ENCODE measurements at places on chromosomes 1 and 21. TPM values are rescaled to one million over a fixed set of nuclear protein-coding genes. Genes with fewer than 3 reads are reported as not detected.

GRCh38 chr1:205071028-205071409, 13.2 kb downstream of the TMEM81 start:
- no peak for DNase-seq

DNA sequence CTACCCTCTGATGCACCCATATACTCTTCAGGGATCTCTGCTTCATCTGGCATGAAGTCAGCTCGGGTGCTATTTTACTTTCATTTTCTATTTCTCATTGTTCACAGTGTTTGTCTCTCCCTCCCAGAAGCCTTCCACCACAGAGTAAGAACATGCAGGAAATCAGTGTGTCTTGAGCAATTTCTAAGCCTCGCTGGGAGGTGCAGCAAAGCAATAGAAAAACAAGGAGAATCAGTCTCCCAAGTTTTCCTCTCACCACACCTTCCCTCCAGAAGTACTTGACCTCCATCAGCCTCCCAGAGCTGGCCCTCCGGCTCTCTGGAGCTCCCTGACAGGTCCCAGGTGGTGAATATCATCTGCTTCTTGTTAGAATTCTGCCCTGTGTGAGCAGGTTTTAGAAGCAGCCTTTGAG, 594.7 kb upstream of the CAMK1G start:
- DNase-seq: no peak

DNA sequence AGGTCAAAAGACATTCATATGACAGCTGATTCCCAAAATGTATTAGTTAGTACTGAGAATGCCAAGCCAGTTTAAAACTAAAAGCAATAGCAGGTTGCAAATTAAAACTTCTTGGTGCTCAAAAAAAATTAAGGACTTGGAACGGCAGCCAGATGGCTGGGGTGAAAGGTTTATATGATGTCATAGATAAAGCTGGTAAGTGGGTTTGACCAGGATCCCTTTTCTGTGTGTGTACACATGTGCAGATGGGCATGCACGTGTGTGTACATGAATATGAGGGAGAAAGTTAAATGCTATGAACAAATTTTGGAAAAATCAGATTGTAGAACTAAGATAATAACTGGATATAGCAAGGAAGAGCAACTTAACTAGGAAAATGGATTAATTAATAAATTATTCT, 39.1 kb upstream of the DPH5 start:
- DNase-seq: no peak

DNA sequence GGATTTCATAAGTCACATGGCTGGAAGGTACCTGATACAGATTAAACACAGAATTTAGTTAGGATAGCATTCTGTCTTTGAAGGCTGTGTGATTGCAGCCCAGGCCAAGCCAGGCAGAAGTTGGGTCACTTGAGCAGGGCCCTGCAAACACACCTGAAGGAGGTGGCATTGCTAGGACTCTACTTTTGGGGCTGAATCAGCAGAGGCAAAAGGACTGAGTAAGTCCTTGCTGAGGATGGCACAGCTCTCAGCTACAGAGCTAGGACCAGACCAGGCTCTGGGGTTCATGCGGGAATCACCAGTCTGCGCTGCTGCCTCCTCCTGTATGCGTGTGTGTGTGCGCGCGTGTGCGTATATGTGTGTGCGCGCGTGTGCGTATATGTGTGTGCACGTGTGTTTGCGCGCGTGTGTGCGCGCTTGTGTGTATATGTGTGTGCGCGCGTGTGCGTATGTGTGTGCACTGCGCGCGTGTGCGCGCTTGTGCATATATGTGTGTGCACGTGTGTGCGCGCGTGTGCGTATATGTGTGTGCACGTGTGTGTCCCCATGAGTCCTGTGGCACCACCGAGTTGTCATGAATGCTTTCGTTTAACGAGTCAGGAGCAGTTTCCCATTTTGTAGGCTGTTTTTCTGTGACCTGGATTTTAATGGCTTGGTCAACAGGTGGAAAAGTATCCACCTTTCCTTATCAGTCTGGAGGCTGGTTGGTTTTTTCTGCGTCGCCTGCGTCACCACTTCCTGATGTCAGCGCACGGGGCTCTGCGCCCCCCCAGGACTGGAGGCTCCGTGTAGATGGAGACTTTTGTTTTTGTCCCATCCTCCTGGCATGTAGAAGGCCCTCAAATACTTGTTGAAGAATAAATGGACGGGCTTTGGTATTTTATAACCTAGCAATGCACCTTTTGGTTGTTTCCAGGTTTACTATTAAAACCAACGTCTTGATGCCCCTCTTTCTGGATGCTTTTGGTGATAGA, 34.7 kb downstream of the ADARB1 start:
- DNase-seq: no peak

DNA sequence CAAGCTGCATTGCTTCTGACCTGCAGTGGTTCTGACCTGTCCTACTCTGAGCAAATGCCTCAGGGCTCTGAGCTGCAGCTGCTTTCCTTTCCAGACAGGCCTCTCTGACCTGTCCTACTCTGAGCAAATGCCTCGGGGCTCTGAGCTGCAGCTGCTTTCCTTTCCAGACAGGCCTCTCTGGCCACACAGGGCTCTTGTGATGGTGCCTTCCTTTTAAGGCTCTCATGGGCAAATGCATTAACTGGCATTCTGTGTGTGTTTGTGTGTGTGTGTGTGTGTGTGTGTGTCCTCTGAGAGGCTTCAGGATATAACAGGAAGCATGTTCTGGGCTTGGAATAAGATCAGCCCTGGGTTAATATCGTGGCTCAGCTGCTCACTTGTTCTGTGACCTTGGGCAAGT, 131.3 kb downstream of the NTPCR start:
- DNase-seq: peak; percentile 21

DNA sequence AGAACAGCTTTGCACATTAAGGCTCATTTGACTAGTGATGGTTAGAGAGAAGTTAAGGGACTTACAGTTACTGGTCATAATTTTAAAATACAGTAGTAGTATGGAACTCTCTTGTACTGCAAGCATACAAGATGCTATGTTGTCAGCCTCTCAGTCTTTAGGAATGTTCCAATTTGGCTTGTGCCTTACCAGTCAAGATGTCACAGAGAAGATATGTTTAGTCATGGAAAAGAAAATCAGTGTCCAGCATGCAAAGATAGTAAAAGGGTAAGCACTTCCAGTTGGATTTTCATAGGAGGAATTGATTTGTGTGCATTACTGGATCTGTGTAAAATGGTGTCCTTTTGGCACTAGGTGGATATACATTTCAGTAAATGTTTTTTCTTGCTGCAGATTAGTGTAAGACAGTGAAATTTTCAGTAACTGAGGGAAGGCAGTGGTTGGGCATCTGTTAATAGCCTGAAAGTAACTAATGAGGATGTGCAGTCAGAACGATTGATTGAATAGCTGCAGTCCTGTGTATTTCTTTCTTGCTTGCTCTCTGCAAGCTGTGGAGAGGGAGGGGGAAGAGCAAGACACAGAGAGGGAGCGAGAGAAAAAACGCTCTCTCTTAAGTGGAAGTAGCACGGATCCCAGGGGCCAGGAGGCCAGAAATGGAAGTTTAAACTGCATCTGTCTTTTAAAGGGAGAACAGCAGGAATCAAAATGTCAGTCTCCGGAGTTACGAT, 108.2 kb downstream of the CLEC20A start:
- no peak for DNase-seq

GRCh38 chr1:115228191-115228590, 109.9 kb downstream of the NGF start:
- DNase-seq: no peak

- DNase-seq: no peak
These were observed 98.0 kb downstream of the KCNH1 start for GRCh38 chr1:211035821-211036380.

- no peak for DNase-seq
These were observed 5.7 kb upstream of the IVL start for GRCh38 chr1:152902636-152903035.

DNA sequence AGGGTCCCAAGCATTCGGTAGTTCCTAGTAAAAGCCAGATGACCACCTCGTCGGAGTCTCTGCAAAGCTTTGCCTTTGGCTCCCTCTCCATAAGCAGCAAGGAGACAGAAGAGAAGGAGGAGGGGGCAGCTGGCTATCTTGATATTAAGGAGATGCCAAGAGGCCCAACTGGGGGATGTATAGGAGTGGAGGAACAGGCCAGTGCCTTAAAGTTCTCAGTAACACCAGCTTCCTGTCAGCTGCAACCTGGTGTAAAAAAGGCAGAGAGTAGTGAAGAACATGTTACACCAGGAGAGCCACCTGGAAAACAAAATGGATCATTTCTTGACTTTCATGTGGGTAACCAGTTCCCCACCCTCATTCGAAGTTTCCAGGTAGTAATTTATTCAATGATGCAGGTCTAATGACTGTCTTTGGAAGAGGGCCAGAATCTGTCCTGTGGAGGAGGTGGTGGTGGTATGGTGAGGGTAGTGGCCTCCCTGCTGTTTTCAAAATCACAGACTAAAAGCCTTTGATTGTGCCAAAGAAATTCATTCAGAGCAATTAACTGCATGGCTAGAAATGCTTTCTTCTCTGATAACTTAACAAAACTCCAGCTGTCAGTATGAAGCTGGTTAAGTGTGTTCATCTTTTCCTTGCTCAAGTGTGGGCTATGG, 27.3 kb downstream of the TMEM200B start:
- no peak for DNase-seq

GRCh38 chr21:38951095-38951730, 145.5 kb downstream of the ETS2 start:
- no peak for DNase-seq

GRCh38 chr1:118786454-118787155, 201.5 kb downstream of the TBX15 start:
- DNase-seq: no peak

GRCh38 chr1:27526569-27527222, 36.7 kb upstream of the WASF2 start:
- no peak for DNase-seq

DNA sequence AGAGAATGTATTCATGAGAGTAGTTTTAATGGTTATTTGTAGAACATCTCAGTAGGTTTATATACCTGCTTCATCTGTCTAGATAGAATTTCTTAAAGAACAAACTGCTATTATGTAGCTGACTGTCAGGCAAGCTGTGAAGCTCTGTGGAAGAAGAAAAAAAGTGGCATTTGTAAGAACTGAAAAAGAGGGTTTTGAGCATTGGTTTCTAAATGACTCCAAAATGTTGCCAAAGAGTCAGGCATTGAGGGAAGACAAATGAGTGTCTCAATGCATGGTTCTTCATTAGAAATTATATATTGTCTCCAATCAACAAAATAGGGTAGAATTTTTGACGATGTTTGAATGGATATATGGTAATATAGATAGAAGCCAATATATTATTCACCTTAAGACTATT, 1276.1 kb downstream of the KCNT2 start:
- no peak for DNase-seq

DNA sequence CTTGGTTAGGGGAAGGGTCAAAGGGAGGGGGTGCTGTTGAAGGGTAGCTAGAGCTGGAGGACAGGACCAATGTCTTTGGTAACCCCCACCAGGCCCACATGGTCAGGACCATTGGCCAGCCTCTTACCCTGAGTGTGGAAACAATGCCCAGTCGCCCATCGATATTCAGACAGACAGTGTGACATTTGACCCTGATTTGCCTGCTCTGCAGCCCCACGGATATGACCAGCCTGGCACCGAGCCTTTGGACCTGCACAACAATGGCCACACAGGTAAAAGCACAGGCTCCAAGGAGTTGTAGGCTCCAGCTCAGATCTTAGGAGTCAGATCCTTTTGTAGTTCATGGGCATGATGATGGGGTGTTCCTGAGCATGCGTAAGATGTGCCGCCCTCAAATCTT, 3.8 kb downstream of the CA14 start:
- DNase-seq: no peak

- DNase-seq: no peak
These were observed 45.3 kb upstream of the RGS5 start for GRCh38 chr1:163248064-163248463.

GRCh38 chr1:61089741-61090140, 7.4 kb downstream of the NFIA start:
- no peak for DNase-seq

DNA sequence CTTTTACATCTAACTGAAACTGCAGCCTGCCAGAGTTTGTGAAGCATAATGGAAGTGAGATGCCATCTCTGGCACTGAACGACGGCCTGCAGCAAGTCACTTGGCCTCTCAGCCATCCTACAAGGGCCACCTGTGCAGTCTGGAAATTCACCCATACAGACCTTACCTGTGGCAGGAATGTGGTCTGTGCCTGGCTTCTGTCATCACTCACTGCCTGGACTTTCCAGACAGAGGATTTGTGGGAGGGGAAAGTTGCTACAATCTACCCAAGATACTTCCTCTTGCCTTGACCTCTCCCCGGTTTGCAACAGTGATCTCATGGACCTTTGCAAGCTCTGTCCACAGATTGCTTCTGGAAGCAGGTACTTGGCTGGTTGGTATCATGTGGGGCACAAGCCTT, 58.4 kb upstream of the ATP1B1 start:
- DNase-seq: no peak

DNA sequence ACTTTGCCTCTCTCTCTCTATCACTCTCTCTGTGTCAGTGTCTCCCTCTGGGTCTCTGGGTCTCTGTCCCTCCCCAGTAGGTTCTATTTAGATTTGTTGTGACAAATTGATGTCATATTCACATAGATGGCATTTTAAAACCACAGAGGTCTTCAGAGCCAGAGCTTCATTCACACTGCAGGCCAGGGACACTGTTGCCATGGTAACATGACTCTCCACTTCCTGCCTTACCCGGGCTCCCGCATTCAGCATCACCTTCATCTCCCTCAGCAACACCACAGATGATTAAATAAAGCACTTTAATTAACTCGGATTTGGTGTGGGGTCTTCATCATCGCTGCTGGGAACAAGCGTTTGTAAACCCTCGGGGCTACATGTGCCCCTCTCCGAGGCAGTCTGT, 132.6 kb downstream of the ETS2 start:
- DNase-seq: no peak

DNA sequence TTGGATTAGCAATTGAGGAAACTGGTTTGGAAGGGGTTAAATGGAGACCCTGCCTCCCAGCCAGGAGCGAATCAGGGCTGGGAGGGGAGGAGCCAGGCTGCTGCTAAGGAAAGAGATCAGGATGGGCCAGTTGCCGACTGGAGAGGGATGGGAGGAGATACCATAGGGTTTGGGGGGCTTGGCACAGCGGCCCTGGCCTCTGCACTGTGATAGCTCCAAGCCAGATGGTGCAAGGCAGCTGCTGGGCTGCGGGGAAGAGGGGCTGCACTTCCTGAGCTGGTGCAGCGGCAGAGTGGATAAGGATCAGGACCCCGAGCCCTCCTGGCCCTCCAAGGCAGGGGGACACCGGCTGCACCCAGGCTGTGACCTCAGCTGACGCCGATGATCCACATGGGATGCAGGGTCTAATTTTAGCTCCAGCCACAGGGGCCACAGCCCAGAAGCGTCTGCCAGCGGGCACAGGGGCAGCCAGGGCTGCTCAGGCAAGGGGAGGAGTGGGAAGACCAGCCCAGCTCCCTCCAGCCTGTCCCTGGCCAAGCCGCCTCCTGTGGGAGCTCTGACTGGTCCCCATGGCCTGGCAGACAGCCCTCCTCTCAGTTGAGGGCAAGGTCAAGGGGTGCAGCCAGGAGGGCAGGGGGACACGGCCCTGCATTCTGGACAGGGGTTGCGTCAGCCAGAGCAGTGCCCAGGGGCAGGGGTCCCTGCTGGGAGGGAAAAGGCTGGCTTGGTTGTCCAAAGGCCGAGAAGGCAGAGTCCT, at the start of gene EXTL1:
Gene EXTL1, plus strand, starts transcription at position 129 of the 757 bp plus-strand sequence. CDS start 872 bp downstream, outside the sequence.
- peak; percentile 63 for DNase-seq

The KCNA2 gene
- 2.5 TPM for total RNA-seq

The RORC gene
- total RNA-seq: not detected

The ITLN1 gene
- not detected for total RNA-seq

The SYTL1 gene
- 0.72 TPM for total RNA-seq

The ENTREP3 gene
- total RNA-seq: 93.1 TPM

The RNASEL gene
- 3.4 TPM for total RNA-seq

The DPM3 gene
- 80.0 TPM for total RNA-seq

The MAP1LC3C gene
- 1.1 TPM for total RNA-seq

The KIF21B gene
- 28.9 TPM for total RNA-seq

The CHIA gene
- not detected for total RNA-seq

The GUCA2A gene
- not detected for total RNA-seq

Data from neural crest cell (in vitro differentiated cells).